ENCODE measurements at places on chromosomes 12 and 14.

GRCh38 chr14:103623308-103623707 lies 5.7 kb upstream of the KLC1 start:
- DNase-seq: no peak

- DNase-seq: no peak
Measured at GRCh38 chr12:33427071-33427470, 12.5 kb downstream of the SYT10 start.

DNA sequence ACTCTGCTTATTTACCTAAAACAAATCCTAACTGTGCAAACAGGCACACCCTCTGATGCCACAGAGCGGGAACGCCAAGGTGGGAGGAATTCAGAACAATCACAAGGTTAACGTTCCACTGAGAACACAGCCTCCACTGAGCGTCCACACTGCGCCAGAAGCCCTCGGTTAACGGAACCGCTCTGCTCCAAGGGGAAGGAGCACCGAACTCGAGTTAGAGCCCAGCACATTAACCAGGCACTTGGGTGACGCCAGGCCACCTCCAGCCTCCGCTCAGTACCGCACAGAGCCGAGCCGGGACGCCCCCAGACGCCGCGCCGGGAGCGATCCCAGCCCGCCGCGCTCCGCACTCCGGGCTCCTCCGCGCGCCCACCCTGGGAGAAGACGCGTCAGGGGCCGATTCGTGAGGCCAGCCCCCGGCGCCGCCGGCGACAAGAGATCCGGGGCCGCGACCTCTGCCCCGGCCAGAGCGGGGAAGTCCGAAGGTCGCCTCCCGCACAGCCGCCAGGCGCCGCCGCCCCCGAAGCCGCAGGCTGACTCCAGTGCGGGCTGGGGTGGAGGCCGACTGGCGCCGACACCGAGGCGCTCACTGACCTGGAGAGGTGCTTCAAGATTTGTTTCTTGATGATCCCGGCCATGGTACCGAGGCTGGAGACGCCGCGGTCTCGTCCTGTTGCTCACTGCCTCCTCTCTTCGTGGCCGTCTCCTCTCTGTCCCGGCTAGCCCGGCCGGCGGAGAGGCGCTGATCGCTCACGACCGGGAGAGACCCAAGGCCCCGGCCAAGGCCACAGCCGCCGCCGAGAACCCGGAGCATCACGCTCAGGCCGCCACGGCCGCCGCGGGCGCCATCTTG lies 450 bp downstream of the BLTP3B start:
- peak; percentile 23 for DNase-seq

DNA sequence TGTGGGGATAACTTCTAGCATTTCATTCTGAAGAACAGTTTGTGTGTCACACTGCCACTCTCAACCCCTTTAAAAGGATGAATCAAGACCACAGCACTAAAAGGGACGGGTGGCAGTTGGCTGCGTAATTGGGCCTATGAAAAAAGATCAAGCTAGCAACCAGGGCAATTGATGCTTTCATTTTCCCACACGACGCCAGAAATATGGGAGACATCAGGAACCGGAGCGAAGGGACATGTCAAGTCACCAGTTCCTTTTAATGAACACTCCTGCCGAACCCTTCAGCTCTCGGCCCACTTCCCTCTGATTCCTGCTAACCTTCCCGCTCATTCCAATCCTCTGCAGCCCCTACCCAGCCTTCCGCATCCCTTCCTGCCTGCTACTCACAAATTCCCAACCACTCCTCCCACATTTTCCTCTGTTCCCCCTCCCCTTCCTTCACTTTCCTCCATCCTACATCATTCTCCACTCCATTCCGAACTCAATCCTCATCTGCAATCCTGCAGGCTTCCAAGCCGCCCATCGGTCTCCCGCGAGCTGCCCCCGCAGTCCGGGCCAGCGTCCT lies 753 bp downstream of the CSRNP2 start:
- peak; percentile 19 for DNase-seq

DNA sequence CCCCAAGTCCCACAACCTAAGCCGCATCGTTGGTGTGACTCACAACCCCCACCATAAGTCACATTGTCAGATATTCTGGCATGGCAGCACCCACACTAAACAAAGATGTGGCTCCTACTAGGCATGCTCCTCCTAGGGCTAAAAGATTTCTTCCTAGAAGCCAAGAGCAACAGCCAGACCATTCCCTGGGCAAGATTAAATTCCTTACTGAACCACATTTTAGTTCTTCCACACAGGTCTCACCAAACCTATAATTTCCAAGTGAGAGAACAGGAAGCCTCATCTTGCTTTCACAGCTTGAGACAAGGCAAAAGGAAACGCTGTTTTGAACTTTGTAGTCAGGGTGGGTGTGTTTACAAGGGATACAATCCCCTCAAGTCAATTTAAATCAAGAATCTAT lies 632.8 kb downstream of the DIO2 start:
- no peak for DNase-seq

DNA sequence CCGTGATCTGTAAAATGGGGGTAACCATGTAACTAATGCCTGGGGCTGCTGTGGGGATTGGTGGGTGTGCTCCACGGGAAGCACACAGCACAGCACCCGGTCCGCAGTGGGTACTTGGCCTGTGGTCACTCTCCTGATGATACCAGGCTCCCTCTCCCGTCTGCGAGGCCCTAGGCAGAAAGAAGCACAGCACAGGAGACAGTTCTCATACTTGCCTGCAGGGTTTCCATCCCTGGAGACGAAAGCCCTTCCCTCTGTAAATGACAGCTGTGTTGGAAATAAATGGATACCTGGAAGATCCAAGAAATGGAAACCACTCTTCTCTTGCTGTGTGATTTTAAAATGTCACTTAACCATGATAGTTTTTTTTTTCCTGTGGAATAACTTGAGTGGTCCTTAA lies 7.9 kb upstream of the PRMT8 start:
- DNase-seq: no peak

- no peak for DNase-seq
Measured at GRCh38 chr14:90409209-90409730, 12.4 kb downstream of the CALM1 start.

DNA sequence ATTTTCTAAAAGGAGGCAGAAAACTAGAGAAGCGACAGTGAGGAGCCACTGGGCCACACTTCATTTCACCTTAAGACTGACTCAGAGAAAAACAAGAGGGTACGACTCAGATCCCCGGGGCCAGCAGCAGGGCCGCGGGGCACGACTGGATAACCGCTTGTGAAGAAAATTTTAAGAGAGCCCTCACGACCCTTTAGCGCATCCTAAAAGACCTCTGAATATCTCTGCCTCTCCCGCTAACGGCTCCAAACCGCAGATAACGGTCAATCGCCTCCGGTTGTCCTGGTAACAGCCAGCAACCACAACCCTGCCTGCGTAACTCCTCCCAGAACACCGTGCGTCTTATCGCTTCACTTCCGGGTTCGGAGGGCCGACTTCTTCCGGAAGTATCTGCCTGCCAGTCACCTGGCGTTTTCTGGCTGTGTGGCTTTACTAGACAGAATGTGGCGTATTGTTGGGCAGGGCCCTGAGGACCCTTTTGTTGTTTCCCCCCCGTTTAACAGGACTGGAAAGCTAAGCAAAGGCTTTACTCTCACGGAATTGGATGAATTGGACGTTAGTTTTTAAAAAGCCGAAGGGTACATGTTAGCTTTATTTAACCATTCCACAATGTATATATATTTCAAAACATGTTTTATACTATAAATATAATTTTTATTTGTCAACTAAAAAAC lies 5.4 kb upstream of the ATP23 start:
- peak; percentile 82 for DNase-seq

- no peak for DNase-seq
Measured at GRCh38 chr12:114949058-114949820, 265.3 kb upstream of the TBX3 start.

- no peak for DNase-seq
Measured at GRCh38 chr14:90616881-90617280, 199.3 kb downstream of the TTC7B start.

GRCh38 chr12:132248453-132249167 lies 80.8 kb downstream of the GALNT9 start:
- DNase-seq: no peak

GRCh38 chr14:75150150-75150549 lies 23.3 kb upstream of the NEK9 start:
- DNase-seq: no peak

DNA sequence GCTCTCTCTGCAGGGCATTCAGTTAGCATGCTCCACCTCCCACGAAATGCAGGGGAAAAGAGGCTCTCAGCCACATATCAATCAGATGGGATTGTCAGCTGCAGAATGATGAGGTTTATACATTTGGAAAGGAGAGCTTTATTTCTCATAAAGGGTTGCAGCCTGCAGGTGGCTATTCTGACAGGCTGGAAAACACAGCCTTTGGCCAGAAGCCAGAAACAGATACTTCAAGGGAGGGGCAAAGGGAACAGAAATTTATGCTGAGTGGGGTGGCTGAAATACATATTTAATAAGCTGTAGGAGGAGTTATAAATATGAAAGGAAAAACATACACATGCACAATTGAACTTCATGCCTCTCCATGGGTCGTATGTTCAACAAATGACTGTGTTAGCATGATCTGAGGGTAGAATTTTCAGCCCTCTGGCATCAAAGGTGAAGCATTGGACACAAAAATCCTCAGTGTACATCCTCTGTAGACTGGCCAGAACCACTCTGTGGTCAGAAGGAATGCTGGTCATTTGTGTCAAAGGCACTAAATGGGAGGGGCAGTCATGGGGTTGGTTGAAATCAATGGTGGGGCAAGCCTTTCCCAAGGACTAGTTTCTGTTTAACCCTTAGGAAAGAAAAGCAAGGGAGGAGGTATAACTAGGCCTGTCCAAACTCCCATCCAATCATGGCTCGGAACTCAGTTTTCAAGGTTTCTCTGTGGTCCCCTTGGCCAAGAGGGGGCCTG lies 62.4 kb downstream of the TMX1 start:
- DNase-seq: no peak

DNA sequence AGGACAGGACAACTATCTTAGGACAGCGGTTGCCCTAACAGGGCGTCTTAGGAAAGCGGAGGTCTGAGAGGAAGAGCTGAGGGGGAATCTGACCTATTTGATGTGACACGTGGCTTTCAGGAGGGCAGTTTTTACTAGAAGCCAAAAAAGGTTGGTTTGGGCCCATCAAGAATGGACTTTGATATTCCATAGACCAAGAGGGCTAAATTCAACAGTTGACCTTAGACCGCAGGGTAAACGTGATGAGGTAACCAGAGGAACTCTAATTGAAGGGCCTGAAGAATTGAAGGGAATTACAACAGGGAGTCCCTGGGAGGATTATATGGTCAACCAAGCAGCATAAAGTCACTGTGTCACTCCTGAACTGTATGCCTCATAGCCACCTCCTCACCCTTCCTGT lies 11.5 kb downstream of the C1S start:
- no peak for DNase-seq

GRCh38 chr12:120115066-120115465 lies 1.5 kb downstream of the RAB35 start:
- no peak for DNase-seq

DNA sequence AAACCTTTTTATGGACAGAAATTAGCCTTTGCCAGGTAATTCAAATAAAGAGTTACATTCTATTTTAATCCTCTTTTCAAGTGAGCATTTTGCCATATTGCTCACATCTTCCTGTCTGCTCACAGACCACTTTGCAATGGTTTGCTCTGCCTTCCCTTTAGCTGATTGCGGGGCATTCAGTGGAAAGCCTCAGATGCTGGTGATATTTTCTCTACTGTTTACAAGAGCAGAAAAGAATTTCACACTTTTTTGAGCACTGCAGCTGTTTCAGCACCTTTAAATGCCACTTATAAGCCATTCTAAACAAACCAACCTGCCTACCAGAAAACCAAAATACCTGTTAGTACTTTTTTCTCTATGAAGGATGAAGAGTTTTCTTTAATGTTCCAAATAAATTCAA lies 195.7 kb upstream of the LRIG3 start:
- no peak for DNase-seq

DNA sequence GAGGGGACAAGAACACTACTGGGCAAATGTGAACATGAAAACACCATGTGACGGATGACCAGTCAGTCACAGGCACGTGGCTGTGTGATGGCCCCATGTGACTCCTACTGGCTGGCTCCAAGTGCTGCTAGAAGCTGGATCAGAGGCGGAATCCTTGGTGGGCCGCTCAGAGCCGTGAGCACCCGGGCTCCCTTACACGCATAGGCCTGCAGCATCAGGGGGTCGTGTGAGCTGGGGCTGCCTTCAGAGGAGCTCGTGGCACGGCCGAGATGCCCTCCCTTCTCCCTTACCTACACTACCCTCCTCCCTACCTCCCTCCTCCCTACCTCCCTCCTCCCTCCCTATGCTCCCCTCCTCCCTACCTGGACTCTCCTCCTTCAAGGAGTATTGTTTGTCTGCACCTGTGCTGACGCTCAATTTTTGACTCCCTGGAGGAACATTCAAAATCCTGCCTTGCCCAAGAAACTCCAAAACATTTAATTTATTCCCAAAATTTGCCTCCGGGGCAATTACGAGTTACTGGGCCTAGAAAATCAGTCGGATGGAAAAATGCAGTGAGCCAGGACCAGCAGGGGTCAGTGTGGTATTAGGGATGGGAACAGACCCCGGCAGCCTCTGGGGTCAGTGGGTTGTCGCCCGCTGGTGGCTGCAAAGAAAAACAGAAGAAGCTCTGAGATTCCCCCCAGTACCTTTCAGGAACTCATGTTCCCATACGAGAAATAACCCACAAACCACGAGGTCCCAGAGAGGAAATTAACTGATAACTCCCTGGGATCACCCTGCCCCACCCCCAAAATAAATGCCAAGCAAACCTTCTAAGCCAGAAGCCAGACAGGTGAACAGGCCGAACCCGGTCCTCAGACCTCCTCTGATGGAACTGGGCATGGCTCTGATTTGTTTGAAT lies 61.3 kb downstream of the C14orf132 start:
- DNase-seq: peak; percentile 56

DNA sequence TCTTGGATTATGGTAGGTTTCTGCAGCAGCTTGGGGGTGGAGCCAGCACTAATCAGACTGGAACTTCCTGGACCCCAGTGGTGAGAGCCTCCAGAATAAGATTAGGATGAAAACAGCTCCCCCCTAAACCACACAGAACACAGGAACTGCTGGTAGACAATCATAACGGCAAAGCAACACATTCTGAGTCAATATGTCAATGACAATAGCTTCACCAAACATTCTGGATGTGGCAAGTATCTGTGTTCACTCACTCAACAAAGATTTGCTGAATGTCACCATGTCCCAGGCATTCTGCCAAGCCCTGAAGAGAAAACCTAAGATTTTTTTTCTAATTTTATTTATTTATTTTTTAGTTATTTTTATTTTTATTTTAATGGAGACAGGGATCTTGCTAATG lies 65.2 kb downstream of the LRRC74A start:
- no peak for DNase-seq

Measured in activated T-cell treated with anti-CD3 and anti-CD28 coated beads for 4 hours (primary cell).